Non-pigmented ciliary epithelial cell (primary cell): ENCODE measurements at places on chromosomes 3 and 15.

DNA sequence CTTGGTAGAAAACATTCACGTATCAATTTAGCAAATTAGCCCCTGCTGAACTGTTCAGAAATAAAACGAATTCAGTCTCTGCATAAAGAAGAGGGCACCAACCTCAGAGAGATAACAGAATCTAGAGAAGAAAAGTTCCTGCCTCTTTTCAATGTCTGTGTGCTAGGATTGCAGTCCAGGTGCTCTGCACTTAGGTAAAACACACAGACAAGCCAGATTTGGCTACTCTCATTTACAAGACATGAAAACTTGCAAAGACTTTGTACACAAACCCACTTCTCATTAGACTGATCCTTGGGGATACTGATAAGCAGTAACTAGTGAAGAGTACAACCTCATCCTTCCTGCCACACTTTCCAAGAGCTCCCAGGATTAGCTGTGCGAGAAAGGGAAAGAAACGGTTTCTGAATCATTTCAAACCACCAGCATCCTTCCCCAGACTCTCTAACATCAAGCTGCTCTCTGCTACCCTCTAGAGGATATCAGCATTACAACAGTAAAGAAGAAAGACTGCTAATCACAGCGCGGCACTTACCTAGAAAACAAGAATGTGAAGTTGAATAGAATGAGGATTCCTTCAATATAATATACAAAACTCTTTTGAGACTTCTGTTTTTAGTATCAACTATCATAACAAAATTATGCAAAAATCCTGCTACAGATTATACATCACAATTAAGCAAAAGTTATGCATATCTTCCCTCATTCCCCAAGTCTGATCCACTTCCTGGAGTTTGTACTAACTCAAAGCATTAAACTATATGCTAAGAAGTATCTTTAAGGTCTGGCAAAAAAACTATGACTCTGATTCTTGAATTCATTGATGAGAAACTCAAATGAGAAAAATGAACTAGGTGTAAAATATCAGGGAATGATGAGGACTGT is 306.4 kb downstream of the MAGI1 start:
- DNase-seq = peak; percentile 46

- DNase-seq = no peak
Measured at GRCh38 chr15:94398001-94398400, 166.6 kb downstream of the MCTP2 start.

- DNase-seq = no peak
Measured at GRCh38 chr3:125367403-125368230, 7.5 kb downstream of the ZNF148 start.

- no peak for DNase-seq
Measured at GRCh38 chr3:126529585-126530170, 5.7 kb downstream of the CHST13 start.

GRCh38 chr15:39591141-39591895 is 10.4 kb downstream of the THBS1 start:
- DNase-seq = no peak

GRCh38 chr15:101009176-101009575 is 90.0 kb downstream of the LRRK1 start:
- no peak for DNase-seq

DNA sequence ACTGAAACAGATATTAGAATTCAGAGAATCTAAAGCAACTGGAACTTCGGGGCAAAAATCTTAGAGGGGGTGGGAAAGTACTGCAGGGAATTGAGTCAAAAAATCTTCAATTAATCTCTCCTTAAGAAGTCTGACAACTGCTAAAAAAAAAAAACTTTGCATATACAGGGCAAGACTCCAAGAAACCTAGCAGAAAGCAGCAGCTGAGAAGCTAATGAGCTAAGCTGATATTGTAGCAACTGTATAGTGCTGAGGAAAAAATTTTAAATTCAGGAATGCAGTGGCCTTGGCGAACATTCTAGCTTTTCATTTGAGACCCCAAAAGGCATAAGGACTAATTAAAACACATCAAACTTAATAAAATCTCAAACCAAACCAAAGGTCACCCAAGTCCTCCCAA is 113.6 kb downstream of the SCAPER start:
- DNase-seq = no peak

DNA sequence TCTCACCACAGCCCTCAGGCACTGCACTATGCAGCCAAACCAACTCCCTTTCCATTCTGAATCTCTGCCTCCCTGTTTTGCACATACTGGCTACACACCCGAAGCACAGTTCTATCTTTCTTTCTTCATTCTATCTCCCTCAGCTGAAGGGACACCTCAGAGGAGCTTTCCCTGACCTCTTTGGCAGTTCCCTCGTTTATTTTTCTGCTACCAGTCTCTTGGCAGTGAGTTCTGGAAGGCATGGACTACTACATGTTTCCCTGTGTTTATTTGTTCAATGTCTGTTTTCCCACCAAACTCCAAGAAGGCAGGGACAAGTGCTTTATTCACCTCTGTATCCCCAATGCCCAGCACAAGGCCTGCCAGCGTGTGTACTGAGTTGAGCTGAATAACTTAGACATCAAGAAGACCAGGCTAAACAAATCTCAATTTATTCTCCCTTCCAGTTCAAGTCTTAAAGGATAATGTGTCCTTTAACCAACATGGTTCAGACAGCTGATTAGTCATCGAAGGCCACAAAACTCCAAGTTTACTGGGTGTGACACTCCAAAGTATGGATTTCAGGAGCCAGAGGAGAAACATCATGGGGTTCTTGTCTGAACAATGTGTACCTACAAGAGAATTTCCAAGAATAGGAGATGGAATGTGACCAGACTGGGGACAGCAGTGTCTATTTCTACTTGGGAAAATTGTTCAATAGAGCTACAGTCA is 260.1 kb upstream of the CTNNB1 start:
- no peak for DNase-seq

- DNase-seq = no peak
Measured at GRCh38 chr15:60299452-60300047, 98.2 kb downstream of the ANXA2 start.

- no peak for DNase-seq
Measured at GRCh38 chr15:89349206-89349558, 14.6 kb upstream of the POLG start.

DNA sequence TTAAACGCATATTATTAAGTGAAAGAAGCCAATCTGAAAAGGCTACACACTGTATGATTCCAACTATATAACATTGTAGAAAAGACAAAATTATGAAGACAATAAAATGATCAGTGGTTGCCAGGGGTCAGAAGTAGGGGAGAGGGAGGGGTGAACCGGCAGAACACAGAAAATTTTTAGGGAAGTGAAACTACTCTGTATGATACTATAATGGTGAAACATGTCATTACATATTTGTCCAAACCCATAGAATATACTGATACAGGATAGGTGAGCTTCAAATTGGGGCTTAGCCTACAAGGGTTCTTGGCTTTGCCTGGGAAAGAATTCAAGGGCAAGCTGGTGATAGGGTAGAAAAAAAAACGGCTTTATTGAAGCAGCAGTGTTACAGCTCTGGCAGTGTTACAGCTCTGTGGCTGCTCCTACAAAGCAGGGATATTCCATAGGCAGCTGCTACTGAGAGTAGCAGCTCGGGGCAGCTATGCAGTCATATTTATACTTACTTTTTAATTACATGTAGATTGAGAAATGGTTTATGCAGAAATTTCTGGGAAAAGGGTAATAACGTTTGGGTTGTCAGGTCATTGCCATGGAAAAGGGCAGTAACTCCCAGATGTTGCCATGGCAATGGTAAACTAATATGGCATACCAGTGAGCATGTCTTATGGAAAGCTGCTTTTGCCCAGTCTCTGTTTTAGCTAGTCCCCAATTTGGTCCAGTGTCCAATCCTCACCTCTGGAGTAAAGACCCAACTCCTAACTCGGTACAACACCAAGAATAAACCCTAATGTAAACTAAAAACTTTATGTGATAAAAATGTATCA is 125.1 kb upstream of the SLC25A36 start:
- no peak for DNase-seq

GRCh38 chr3:171165499-171165921 is 139.0 kb upstream of the SLC2A2 start:
- no peak for DNase-seq

GRCh38 chr15:50519740-50520425 is 26.6 kb downstream of the USP50 start:
- no peak for DNase-seq

- no peak for DNase-seq
Measured at GRCh38 chr15:58777107-58777506, 6.0 kb downstream of the MINDY2 start.
